Renal pelvis (tissue), 12 donors: ENCODE measurements at places on chromosomes 1 and 21.

DNA sequence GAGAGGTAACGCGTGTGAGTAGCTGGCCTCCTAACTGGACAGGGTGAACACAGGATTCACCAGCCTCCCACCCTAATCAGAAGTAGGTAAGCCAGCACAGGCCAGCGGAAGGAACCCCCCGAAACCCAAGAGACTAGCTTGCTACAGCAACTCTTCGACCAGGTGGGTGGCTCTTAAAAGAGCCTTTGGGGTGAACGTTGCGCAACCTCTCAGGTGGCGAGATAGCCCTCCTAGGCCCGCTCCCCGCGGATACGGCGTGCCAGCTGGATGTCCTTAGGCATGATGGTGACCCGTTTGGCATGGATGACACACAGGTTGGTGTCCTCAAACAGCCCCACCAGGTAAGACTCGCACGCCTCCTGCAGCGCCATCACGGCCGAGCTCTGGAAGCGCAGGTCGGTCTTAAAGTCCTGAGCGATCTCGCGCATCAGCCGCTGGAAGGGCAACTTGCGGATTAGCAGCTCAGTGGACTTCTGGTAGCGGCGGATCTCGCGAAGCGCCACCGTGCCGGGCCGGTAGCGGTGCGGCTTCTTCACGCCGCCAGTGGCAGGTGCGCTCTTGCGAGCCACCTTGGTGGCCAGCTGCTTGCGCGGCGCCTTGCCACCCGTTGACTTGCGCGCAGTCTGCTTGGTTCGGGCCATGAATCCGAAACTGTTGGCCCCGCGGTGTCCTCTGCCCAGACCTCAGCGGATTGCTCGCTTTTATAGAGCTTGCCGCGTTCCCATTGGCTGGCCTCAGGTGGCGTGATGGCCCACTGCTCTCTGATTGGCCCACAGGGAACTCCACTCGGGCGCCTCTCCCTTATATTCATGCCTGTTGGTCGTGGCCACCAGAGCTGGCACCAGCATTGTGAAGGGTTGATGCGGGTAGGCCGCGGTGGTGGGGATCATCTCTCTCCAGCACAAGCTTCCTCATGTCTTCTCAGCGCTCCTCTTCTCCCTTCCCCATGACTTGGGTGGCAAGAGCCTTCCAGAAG is 8.3 kb upstream of the TRIM17 start:
- no peak for DNase-seq

DNA sequence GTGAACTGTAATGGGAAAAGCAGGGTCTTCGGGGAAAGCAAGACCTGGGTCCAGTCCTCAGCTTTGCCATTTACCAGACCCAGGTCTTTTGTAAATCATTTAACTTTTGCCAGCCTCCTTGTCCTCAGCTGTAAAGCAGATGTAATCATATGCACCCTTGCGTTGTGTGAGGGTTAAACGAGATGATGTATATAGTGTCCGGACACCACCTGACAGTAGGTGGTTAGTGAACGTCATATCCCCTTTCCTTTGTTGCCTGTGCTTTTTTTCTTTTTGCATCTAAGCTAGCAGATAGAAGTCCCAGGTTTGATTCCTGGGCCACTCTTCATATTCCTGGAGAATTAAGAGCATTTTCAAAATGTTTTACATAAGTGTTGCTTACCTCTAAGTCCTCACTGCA is 28.5 kb downstream of the IL12RB2 start:
- DNase-seq = no peak

DNA sequence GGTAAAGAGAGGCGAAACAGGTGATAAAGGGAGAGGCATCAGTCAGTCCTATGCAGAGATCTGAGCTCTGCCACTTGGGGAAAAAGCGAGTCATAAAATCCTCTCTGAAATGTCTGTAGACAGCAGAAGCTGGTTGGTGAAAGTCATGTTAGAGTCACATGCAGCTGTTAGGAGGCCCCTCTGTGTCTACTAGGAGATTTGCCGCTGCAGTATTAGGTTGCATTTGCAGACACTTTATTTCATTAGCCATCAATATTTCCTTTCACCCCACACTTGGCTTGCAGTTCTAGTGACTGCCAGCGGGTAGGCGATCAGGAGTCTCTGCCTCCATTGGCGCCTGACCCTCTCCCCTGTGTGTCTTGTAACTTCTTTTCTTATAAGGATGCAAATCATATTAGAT is 16.2 kb downstream of the ATP1A4 start:
- DNase-seq = no peak

GRCh38 chr1:162840250-162840839 is 20.6 kb downstream of the CCDC190 start:
- DNase-seq = no peak

- DNase-seq = no peak
Measured at GRCh38 chr1:214603819-214604252, 841 bp downstream of the CENPF start.

DNA sequence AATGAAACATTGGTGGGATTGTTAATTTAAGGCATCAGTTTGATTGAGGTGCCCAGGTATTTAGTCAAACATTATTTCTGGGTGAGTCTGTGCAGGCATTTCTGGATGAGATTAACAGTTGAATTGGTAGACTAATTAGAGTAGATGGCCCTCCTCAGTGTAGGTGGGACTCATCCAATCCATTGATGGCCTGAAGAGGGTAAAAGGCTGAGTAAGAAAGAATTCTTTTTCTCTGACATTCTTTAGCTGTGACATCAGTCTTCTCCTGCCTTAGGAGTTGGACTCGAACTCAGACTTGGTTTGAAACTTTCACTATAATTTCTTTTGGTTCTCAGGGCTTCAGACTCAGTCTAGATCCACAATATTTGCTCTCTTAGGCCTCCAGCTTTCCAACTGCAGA is 59.6 kb upstream of the ADAMTS5 start:
- no peak for DNase-seq

DNA sequence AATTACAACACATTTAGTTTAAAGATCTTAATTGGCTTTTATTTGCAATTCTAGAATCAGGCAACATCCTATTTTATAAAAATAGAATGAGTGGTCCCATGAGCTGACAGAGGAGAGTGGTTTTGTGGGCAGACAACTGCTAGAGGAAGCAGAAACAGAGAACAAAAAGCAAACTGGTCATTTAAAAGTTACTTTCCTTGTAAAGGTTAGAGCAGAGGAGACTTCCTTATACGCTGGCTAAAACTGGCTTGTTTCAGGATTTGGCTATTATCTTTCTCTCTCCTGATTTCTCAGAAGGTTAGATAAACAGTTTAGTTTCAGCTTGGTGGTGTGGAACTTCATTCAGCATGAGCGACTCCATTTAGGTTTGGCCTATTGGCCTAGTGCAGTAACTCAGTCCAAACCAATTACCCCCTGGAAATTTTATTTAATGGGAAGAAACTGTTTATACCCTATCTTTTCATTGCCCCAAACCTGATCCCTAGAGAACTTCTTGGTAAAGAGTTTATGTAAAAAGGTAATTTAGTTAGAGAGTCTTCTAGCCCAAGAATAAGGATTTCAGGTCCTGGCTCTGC is 32.2 kb upstream of the IL20 start:
- peak; percentile 35 for DNase-seq

GRCh38 chr1:48792961-48793360 is 16.3 kb upstream of the BEND5 start:
- DNase-seq = no peak

GRCh38 chr21:28675331-28676041 is 317.2 kb downstream of the LTN1 start:
- no peak for DNase-seq

DNA sequence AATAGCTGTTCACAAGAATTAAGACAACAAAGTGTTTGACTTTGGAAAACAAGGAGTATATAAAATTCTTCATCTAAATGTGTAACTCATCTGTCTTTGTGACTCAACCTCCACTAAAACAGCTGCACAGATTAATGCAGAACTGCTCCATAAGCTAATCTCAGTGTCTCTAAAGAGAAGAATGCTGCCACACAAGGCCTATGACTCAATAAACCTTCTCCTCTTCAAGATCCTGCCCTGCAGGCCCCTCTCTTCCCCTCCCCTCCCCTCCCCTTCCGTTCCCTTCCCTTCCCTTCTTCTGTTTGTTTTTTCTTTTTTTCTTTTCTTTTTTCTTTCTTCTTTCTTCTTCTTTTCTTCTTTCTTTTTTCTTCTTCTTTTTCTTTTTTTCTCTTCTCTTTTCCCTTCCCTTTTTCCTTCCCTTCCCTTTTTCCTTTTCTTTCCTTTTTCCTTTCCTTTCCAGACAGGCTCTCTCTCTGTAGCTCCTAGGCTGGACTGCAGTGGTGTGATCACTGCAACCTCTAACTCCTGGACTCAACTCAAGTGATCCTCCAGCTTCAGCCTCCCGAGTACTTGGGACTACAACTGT is 1052.8 kb downstream of the BRINP3 start:
- DNase-seq = no peak

DNA sequence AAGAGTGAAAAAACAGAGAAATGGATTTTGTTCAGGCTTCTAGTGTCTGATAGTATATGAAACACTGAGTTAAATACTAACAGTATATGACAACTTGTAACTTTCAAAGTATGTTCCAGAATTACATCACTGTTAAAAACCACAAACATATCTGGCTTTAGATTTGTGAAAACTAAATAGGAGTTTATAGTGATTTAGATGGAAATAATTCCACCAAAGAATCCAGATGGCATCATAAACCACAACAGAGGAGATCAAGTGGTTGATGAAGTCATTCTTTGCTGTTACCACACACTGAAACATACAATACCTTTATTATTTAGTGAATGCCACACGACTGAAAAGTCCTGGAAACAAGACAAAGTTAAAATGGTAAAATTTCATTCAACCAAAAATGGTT is 37.2 kb downstream of the ALG14 start:
- no peak for DNase-seq

DNA sequence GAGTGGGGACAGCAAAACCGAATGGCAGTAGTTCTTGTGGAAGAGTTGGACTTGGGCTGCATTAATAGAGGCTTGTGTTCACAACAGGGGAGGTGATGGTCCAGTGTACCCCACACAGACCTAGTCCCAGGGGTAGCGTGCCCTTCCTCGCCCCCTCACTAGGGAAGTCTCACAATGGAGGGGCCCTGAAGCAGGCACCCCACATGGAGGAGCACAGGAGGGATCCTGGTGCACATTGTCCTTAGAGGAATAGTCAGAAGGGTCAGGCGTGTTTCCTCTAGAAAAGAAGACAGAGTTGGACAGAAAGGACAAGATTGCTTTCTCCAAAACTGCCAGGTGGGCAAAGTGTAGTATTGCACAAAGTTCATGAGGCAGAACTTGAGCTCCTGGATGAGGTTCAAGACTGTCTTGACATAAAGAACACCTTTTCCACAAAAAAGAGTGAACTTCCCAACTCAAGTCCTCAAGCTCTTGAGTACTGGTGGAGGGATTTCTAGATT is 23.3 kb downstream of the ETNK2 start:
- no peak for DNase-seq

DNA sequence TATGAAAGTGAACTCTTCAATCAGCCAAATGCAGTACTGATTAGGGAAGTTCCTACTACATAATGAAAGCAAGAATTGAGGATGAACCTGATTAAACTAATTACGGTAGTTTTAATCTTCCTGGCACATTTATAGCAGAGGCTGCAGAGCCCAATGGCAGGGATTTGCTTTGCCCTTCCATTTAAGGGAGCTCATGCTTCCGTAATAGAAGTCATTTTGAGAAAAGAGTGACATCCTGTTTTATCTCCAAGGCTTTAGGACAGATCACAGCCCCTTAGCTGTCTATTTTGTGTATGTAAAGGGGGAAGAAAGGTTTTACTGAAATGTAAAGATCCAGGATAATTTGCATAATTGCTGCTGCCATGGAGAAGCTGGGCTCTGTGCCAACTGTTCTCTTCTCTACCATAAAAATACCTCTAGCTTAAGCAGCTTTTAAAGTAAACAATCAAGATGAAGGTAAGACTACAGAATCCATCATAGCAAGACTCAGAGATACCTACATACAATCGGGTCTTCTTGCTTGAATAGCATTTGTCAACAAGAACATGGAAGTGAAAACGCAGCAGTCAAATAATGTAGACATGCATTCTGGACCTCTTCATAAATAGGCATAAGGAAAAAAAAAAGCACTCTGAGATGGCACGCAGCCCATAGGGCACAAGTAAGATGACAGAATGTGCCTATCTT is 62.5 kb downstream of the ASH1L start:
- DNase-seq = peak; percentile 22

- DNase-seq = no peak
Measured at GRCh38 chr1:205375835-205376545, 19.3 kb upstream of the KLHDC8A start.

DNA sequence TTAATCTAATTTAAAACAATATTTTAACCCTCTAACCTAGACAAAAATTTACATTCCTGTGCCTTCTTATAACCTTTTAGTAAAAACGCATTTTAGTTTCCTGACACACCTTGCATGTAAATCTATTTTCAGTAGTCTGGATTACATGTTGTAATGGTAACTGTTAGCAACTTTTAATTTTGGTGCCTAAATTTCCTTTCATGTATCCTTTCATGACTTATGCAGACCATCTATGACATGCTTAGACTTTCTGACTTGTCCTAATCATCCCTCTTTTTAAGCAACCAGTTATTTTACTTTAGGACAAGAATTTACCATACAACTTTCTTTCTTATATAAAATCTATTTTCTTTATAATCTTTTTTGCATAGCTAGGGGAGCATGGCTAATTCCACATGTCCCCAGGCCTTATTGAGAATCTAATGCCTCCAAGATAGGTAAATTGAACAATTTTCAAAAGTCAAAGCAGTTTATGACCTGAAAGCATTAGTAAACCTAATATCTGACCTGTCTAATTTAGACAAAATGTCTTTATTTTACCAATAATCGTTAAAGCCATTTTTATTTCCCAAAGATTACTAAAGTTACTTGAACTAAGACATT is 57.5 kb upstream of the IL12RB2 start:
- DNase-seq = no peak

- DNase-seq = no peak
Measured at GRCh38 chr1:29383746-29384371, 147.5 kb downstream of the PTPRU start.

DNA sequence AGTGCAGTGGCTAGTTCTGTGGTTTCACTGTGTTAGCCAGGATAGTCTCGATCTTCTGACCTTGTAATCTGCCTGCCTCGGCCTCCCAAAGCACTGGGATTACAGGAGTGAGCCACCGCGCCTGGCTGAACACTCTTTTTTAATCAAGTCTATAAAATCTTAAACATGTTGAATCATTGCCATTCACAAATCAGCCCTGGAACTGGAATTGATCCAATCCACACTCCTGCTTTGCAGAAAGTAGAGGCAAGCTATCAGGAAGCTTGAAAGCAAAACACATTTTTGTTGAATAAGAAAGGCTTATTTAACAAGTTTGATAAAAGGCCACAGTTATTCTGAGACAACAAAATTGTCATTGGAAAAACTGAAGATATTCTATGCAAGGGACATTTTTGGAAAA is 18.3 kb upstream of the EFHD2 start:
- no peak for DNase-seq

DNA sequence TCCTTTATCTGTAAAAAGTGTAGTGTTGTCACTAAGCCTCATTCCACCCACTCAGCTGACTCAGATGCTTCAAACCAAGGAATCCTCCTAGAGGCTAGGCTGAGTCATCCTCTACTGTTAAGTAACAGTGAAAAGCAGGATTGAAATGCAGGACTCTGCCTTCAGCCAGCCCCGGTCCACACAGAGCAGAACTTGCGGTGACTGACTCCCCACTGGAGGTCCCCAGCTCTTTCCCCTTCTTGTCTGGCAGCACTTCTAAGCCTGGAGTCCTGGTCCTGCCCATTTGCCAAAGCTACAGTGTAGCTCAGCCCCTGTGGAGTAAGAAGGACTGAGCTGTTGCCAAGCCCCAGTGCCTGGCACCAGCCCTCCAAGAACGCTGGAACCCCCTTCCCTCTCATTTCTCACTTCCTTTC is 1.7 kb downstream of the RAB7B start:
- DNase-seq = no peak

GRCh38 chr21:36820176-36821031 is 121.5 kb downstream of the SIM2 start:
- DNase-seq = no peak

- DNase-seq = no peak
Measured at GRCh38 chr1:15965228-15965767, 10.6 kb downstream of the ZBTB17 start.
